Stimulated activated memory B cell treated with anti-CD40 and anti-IgM and Interleukin-4, amounts not matched to agents 10 μg/mL and 1 μg/mL and 100 μg/mL, for 72 hours (primary cell): ENCODE measurements at places on chromosomes 5 and 9.

DNA sequence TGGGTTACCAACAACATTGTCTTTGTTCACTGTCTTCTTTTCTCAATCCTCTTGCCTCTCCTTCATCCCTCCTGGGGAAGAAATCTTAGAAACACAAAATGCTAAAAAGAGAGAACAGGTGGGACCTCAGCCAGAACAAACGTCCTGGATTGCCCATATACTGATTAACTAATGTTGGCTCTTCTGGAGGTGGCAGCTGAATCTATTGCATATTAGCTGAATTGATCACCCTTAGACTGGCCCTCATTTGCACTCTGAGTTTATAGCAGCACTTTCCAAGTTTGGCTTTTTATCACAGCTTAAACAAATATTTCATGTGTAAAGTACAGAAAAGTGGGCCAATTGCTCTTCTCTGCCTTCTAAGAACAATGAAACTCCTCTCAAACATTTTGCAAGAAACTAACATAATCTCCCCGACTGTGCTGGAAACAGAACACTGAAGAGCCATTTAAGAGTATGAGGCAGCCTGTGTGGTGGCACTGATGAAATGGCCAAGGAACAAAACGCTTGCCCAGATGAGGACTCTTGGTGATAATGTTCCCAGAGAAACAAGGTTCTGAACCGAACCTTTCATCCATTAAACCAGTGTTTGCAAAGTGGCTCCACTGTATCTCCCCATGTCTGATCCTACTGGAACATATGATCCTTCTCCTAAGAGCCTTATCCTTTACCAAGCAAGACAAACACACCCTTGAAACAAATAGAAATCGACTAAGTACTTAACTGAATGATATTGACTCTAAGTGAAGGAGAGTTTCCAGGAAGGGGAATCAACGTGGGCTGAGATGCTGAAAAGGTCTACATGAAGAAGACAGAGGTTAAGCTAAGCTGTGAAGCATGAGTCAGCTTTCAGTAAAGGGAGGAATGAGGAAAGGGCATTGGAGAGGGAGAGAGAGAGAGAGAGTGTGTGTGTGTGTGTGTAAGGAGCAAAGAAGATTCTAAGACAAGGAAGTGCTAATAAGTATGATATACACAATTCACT, 83.2 kb upstream of the LIFR start:
- ATAC-seq = no peak

DNA sequence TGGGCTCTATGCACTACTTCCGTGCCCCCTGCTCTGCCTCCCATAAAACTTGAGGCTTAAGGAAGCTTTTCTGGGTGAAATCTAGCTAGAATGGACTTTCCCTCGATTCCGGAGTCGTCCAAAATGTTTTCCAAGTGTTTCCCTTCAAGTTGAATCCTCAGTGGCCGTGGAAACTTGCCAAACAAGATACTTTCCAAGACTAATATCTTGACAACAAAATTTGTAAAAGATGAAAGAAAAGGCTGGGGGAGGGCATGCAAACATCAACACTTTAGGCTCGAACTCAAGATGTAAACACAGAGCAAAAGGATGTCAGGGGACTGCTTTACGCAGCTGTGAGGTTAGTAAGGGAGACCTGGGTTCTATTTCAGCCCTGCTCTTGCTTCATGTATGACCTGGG, 482.8 kb upstream of the KLF4 start:
- ATAC-seq = no peak

DNA sequence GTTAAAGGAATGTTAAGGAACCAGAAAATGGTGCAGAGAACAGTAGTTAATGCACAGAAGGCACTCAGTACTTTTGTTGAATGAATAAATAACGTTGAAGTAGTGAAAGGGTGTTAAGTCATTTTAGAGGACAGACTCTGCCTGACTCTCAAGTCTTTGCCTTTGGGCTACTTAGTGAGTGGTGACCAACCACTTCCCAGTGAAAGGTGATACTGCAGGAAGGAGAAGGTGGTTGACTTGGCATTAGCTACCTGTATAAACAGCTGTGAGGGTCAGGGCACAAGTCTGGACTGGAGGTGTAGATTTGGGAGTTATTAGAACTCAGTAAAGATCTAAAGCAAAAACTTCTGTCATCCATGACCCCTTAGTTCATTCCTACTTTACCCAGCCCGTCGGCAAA, 4.9 kb upstream of the SHB start:
- no peak for ATAC-seq

DNA sequence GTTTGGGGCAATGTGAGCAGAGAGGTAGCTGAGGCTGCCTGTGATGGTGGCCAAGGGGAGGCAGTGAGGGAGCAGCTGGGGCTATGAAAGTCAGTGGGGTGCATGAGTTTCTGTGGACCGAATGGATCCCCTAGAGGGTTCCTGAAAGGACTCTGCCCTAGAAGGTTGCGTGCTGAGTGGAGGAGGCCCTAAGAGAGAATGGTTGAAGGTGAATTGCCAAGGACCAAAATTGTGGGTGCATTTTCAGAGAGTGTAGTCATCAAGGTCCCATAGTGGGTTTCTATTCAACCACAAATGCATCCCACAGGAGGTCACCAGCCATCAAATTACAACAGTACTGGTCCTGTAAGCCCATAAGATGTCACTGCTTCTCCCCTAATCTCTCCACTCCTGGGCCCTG, 298.3 kb downstream of the CDK5RAP2 start:
- ATAC-seq = peak; percentile 49

DNA sequence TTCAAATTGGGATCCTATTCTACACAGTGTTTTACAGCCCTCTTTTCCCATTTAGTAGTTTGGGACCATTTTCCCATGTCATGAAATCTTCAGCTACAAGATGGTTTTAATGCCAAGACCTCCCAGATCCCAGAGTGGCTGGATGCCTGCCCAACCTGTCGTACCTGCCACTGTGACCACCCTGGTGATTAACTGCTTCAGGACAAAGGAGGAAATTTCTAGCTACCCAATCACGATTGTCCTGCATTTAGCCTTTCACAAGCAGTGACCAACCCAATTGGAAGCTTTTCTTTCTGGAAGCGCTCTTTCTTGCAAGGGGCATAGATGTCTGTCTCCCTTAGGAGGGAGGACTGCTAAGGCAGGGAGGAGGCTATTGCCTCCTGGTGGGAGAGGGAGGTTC, 13.8 kb downstream of the IL9 start:
- no peak for ATAC-seq

DNA sequence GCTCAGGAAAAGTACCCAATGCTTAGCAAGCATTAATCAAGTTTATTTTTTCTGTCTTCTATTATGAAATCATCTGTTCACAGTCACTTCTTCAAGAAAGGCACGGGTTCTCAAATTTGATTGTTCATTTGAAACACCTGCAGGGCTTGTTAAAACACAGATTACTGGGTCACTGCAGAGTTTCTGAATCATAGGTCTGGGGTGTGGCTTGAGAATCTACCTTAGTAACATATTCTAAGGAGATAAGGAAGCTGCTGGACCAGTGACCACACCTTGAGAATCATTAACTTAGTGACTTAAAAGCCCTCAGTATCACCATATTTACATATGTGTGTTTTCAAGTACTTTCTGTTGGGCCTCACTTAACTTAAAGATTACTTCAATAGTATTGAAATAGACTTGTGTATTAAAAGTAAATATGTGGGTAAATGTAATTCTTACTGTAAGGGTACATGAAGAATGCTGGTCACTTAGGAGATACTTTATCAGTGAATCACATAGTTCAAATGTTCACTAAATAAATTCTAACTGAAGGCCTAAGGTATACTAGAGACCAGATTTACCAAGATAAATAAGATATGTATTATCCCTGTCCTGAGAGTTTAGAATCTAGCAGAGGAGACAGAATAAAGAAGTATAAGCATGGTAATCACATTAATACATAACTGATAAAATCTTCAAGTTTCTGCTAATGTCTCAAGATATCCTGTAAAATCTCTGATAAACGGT, 1342.1 kb upstream of the C9orf72 start:
- ATAC-seq = no peak

GRCh38 chr9:117145811-117146490, 268.9 kb downstream of the ASTN2 start:
- ATAC-seq = no peak

GRCh38 chr5:60492958-60493357, 207.0 kb downstream of the DEPDC1B start:
- ATAC-seq = no peak
